ENCODE measurements at places on chromosomes 12 and 14. TPM values are rescaled to one million over a fixed set of nuclear protein-coding genes. Genes with fewer than 3 reads are reported as not detected.
A peak's percentile ranks its signal among the peaks of the same experiment; 100 is the strongest.

DNA sequence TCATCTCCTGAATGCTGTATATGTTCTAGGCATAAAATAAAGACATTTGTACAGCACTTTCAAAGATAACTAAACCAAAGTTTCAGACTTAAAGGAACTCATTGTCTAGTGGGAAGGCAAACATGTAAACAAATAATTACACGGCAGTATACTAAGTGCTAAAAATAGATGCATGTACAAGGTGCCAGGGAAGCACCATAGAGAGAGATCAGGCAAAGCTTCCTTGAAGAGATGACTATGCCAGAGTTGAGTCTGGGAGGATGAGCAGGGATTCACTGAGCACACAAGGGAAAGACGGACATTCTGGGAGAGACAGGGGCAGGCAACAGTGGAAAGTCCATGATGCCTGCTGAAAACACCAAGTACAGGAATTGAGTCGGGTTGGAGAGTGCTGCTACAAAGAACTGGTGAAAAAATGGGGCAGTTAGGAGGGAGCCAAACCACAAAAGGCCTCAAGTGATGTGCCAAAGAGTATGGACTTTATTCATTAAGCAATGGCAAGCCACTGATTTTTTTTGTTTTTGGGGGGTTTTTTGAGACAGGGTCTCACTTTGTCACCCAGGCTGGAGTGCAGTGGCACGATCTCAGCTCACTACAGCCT lies 26.8 kb downstream of the ANKS1B start:
- DNase-seq = no peak

DNA sequence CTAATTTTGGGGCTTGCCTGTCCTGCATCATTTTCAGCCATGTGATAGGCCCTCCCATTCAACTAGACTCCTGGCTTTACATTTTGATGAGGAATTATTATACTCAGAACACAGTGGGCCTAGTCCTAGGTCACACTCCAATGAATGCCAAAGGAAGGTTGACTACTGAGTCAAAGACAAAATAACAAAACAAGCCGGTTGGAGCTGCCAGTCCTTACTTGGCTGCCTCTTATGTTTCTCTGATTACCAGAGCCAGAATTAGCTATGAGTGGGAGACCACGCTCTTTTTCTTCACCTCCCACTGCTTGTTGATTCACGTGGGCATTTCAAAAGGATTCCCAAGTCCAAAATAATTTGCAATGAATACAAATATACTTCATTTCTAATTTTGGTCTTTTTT lies 78.1 kb upstream of the USP44 start:
- no peak for DNase-seq

- no peak for DNase-seq
Measured at GRCh38 chr12:53251477-53252348, 16.4 kb upstream of the ESPL1 start.

GRCh38 chr12:109504068-109504467 lies 26.6 kb downstream of the UBE3B start:
- no peak for DNase-seq

DNA sequence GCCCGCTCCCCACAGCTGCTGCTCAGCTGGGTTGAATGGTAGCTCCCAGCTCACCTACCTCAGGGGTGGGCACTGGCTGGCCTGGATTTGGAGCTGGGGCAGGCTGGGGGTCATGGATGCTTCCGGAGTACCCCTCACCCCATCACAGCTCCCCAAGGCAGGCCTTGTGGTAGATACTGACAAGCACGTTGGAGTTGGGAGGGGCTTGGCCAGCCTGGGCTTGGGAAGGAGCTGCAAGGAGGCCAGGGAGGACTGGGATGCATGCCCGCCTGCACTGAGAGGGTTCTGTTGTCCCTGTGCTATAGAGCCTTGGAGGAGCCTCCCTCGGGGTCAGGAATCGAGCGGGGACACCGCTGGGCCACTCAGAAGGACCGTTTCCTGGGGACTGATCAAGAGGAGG lies 14.2 kb downstream of the TMEM63C start:
- DNase-seq = no peak

GRCh38 chr14:58765843-58766242 lies 128.1 kb downstream of the DACT1 start:
- DNase-seq = no peak

DNA sequence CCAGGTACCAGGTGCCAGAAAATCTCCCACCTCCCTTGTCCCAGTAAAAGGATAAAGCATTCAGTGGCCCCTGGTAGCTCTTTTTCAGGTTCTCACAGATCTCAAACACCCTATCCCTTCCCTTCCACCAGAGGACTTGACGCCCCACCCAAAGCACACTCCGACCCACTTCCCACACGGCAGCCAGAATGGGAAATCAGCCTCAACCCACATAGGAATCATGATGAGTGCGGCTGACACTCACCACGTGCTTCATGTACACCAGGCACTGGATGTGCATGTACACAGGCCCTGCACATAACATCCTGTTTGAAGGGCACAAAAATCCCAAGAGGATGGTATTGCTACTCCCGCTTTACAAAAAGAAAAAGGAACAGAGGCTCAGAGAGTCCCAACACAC lies 71.9 kb downstream of the TBX3 start:
- no peak for DNase-seq

- no peak for DNase-seq
Measured at GRCh38 chr12:113591480-113591974, 119.9 kb upstream of the LHX5 start.

DNA sequence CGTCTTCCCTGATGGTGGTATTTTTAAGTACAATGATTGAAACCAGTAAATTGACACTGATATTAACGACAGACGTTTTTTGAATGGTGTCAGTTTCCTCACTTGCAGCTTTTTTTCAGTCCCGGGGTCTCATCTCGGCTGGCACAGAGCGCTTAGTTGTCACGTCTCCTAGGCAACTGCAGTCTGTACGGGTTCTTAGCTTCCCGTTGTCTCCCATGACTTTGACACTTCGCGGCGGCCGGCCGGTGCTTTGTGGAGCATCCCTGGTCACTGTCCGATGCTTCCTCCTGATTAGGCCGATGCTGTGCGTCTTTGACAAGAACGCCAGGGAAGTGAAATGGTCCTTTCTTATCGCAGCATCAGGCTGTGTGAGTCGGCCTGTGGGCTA lies 67.4 kb downstream of the ADGRD1 start:
- no peak for DNase-seq

GRCh38 chr14:61125867-61126572 lies 145.0 kb downstream of the SLC38A6 start:
- DNase-seq = peak; percentile 40

DNA sequence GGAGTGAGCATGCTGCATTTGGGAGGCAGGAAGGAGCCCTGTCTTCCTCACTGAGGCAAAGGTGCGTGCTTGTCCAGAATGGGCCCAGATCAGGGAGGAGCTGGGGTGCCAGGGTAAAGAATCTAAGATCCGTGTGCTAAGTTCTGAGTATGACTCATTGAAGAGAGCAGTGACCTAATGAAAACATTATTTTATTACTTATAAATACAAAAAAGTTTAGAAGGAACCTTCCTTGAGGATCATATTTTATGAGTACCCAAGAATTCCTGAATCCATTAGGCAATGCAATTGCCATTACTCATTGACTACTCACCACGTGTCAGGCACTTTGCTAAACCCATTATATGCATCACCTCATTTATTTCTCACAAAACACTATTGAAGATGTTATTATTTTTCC lies 264.7 kb downstream of the EGLN3 start:
- no peak for DNase-seq

GRCh38 chr12:123971449-123971769 lies 1.2 kb downstream of the CCDC92 start:
- no peak for DNase-seq

- DNase-seq = no peak
Measured at GRCh38 chr14:36514278-36515104, 5.5 kb downstream of the NKX2-1 start.

DNA sequence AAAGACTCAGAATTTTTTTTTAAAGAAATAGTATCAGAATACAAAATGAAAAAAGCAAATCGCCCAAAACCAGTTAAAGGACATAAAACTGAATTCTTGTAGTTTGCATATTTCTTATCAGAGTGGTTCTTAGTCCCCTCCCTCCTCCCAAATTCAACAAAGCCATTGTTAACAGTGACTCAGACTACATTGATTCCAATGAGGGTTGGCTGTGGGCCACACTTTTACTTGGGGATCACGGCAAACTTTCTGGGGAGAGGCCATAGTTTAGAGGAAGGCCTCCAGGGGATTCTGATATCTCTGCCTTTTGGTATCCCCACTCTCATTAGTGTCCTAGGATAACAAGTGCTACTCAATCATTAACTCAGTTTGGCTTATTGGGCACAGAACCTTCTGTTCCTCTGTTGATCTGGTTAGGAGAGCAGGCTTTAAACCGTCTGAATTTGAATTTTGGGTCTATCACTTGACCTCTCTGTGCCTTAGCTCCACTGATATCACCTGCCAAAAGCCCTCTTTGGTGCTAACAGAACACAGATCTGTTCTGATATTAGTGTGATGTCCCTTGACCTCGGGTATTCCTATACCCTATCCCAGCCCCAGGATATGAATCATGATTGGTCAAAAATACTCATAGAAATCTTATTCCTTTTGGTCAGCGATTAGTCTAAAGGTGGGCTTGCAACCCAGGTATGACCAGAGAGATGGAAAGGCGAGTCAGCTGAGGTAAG lies 45.2 kb upstream of the APPL2 start:
- no peak for DNase-seq

- no peak for DNase-seq
Measured at GRCh38 chr12:7130701-7131501, 730 bp downstream of the CLSTN3 start.

- no peak for DNase-seq
Measured at GRCh38 chr12:89634508-89634907, 74.1 kb downstream of the ATP2B1 start.

GRCh38 chr14:31934767-31935266 lies 142.3 kb upstream of the ARHGAP5 start:
- peak; percentile 88 for DNase-seq

GRCh38 chr12:84157170-84157569 lies 755.4 kb downstream of the SLC6A15 start:
- no peak for DNase-seq

DNA sequence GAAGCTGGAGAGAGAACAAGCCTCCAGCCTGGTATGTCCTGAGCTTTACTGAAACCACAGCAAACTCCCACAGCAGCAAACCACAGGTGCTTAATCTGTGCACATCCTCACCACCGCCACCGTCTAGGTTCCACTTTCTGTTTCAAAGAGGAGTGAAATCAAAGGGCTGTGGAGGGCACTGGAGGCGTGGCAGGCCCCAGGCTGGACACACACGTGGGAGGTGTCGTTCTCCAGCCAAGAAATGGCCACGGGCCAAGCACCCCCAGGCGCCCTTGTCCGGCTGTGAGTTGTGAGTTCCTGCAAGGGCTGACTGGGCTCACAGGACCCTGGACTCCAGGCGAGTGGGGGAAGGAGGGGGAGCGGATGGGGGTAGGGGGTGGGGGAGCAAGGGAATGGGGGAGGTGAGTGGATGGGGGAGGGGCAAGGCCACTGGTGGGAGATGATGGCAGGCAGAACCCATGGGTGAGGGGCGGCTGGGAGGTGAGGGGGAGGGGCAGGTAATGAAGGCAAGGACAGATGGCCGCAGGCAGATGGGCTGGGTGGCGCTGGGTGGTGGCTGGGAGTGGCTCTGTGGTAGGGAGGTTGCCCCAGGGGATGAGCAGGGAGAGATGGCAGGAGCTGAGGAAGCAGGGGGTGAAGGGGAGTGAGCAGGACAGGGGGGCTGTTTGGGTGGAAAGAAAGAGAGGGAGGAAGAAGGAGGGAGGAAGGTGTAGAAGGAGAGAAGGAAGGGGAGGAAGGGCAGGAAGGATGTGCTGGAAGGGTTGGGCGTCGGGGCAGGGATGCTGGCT lies 86.7 kb downstream of the NCOR2 start:
- DNase-seq = no peak

DNA sequence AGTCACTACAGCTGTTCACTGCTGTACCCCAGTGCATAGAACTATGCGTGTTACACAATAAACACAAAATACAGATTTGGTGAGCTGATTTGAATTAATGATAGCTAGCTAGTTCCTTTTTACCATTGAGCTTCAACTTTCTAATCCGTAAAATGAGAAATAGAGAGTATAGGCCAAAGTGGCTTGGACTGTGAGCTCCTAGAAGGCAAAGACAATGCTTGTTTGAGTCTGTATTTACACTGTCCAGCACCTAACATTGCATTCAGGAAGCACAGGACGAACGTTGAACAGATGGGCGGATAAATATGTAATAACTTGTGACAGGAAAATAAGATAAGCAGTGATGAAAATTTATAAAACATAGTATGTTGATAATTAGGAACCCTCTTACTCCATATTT lies 31.5 kb downstream of the SLC17A8 start:
- no peak for DNase-seq

GRCh38 chr14:104392001-104392395 lies 187.6 kb upstream of the C14orf180 start:
- DNase-seq = no peak

GRCh38 chr14:38887696-38888095 lies 215.3 kb downstream of the SEC23A start:
- DNase-seq = no peak

- no peak for DNase-seq
Measured at GRCh38 chr14:51990488-51990887, 1.1 kb downstream of the RTRAF start.

DNA sequence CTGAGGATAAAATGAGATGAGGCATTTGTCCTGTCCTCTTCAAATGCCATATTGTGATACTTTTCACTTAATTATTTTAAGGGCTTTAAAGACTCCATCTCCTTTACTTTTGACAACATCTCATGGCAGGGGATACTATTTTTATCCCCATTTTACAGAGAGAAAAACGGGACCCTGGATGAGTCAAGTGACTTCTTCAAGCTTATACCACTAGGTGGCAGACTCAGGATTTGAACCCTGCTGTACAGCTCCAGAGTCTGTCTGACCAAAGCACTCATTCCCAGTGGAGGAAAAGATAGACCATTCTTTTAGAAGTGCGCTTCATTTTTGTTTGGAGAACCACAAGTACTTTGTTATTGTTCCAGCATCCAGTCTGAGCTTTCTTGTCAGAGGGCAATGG lies 1.7 kb upstream of the SMOC1 start:
- peak; percentile 75 for DNase-seq

- peak; percentile 6 for DNase-seq
Measured at GRCh38 chr14:96445844-96446710, 54.1 kb downstream of the AK7 start.

GRCh38 chr14:49955024-49955423 lies 62.1 kb downstream of the ARF6 start:
- no peak for DNase-seq

The TCTN1 gene
- 106 TPM for total RNA-seq

The KRT75 gene
- total RNA-seq = not detected

The CHURC1 gene
- total RNA-seq = 62.1 TPM

The IGFBP6 gene
- 149 TPM for total RNA-seq

The C12orf56 gene
- 1.3 TPM for total RNA-seq

The RGS6 gene
- total RNA-seq = 9.4 TPM

The OR6C2 gene
- total RNA-seq = not detected

The FLVCR2 gene
- total RNA-seq = 14.0 TPM

The GPR33 gene
- total RNA-seq = not detected

The LRRK2 gene
- total RNA-seq = 22.5 TPM

The TESPA1 gene
- total RNA-seq = 0.69 TPM

The AQP6 gene
- 2.3 TPM for total RNA-seq

The PLEKHD1 gene
- total RNA-seq = 3.0 TPM

The RNFT2 gene
- total RNA-seq = 15.3 TPM

The OR4E2 gene
- total RNA-seq = not detected

The DBX2 gene
- total RNA-seq = 13.0 TPM

The VTI1B gene
- total RNA-seq = 92.6 TPM
